NCI-H510A treated with DMSO at 0.1 percent for 48 hours (cell line): ENCODE measurements at places on chromosomes 2 and 18.

GRCh38 chr2:12177455-12178288 lies 431.2 kb downstream of the LPIN1 start:
- no peak for DNase-seq

GRCh38 chr2:104140361-104140760 lies 713.6 kb upstream of the POU3F3 start:
- no peak for DNase-seq

- DNase-seq: no peak
These were observed 56.0 kb downstream of the TMEM247 start for GRCh38 chr2:46535360-46535759.

- no peak for DNase-seq
These were observed 44.1 kb upstream of the ACKR3 start for GRCh38 chr2:236525411-236525997.

DNA sequence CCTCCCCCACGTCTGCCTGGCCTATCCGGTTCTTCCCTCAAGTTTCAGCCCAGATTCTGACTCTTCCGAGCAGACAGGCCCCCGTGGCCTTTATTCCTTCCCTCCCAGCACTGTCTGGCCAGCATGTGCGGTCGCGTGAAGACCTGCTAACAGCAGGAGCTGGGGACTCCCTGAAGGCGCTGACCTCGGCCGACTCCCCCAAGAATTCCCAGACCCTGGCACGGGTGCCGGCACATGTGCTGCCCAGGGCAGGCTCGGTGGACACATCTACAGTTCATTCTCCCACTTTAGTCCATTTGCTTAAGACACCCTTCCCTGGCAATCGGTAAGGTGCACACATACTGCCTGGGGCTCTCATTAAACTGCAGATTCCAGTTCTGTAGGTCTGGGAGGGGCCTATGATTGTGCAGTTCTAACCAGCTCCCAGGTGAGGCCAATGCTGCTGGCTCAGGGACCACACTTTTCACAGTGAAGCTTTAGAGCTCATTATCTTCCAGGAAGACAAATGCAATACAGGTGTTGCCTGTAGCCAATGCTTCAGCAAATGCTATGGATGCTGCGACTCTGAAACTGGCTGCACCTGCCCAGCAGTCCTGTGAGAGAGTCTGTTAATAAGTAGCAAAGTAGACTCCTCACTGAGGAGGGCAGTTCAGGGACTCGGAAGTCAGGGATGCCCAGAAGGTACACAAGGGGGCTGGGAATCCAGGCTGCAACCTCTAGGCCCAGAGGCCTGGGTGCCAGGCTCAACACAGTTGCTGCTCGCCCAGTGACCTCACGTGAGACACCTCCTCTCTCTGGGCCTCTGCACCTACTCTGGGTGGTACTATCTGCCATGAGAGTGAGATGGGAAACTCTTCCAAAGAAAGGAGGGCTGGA lies 45.4 kb upstream of the TAF1B start:
- peak; percentile 21 for DNase-seq

DNA sequence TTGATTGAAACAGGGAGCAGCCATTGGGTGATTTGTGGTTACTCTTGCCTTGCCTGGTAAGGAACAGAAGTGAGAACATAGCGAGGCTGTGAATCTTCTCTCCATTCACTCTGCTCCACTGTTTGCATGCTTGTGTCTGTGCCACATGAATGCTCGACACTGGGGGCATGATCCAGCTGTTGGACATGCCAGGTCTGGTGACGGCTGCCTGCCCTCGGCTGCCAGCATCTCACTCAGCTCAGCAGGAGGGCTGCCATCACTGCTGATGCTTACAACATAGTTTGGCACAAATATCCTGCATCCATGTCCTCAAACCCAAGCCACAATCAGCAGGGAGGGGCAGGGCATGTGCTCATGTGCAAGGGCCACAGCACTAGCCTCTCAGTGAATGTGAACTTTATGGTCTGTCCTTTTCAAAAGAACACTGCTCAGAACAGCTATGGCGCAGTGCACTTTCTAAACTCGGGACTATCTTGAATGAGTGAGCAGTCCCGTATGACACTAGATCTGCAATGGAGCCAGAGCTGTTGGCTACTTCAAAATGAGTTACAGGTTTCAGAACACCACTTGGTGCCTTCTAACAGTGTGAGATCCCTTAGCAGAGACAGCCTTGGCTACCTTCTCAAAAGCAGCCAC lies 126.3 kb downstream of the NRP2 start:
- no peak for DNase-seq

- DNase-seq: no peak
These were observed 3.7 kb upstream of the PCBP1 start for GRCh38 chr2:70083344-70084156.

GRCh38 chr2:2714408-2714807 lies 383.3 kb upstream of the MYT1L start:
- no peak for DNase-seq

- no peak for DNase-seq
These were observed 346.1 kb downstream of the RPRM start for GRCh38 chr2:153132418-153132817.

DNA sequence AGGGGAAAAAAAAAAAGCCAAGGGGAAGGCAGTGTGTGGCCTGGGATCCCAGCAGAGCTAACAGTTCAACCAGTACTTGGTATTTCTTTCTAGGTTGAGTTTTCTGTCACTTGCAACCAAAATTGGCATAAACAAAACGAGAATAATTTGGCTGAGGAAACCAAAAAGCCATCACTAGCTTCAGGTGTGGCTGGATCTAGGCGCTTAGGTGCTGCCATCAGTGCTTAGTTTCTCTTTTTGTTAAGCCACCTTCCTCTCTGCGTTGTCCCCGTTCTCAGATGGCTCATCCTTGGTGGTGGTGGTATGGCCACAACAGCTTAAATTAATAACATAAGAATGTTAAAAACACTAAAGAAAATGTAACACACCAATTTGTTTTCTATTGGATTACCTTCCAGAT lies 2.4 kb downstream of the EFHD1 start:
- no peak for DNase-seq

DNA sequence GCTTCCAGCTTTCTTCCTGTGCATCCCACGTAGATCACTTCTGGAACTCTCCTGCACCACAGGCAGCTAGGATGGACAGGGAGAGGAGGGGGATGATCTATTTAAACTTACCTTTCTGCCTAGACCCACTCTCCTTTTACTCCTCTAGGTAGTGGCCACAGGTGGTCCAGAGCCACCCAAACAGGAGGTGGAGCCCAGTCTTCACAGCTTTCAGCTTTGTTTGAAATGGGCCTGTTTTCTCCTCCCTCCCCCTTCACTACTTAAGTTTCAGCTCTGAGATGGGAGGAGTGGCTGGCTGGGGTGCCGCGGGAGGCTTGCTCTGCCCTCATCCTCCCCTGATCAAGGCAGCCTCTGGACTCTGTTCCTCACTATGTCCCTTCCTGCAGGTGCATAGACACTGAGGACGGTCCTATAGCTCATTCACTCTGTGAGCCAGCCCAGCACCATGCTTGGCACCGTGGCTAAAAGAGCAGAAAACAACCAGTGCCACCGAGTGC lies 12.6 kb upstream of the CELF4 start:
- DNase-seq: no peak

- DNase-seq: no peak
These were observed 110.3 kb downstream of the RAB3GAP1 start for GRCh38 chr2:135162377-135162776.

- DNase-seq: no peak
These were observed 98.0 kb downstream of the INHBB start for GRCh38 chr2:120443946-120444345.

DNA sequence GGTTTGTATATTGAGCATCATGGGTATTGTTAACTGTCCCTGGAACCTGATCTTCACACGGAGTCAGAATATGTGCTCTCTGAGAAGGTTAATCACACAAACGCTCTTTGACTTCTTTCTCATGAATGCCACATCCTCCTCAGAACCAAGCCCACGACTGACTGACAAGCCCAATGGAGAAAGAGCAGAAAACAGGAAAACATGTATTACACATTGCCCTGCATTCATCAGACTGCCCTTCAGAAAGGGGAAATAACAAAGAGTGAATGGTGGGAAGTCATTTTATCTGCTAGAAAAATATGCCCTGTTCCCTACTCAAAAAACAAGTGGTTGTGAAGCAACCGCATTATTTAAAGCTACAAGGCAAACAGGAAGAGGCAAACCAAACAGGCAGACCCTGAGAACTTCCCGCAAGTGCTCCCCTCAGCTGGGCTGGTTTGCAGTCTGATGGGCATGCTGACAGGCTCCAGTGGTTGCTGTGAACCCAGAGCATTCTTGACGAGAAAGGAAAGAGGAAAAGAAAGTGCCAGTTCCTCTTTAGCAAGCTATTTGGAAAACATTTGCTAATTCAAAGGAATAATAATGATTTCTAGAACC lies 172.9 kb upstream of the SETBP1 start:
- DNase-seq: no peak

- no peak for DNase-seq
These were observed 60.0 kb upstream of the NOSTRIN start for GRCh38 chr2:168742258-168742932.

DNA sequence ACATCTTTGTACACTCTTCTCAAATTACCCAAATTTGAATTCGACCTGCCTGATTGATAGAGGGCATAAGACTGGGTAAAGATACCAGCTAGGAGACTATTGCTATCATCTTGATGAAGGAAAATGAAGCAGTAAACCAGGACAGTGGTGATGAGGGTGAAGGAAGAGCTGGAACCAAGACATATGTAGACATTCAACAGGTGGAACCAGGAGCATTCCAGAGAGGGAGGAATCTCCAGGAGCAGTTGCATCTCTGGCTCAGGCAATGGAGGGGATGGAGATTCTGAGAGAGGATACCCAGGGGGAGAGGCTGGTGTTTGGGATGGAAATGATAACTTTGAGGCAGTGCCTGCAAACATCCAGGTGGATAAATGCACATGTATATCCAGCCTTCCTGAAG lies 41.6 kb downstream of the SDC1 start:
- no peak for DNase-seq

DNA sequence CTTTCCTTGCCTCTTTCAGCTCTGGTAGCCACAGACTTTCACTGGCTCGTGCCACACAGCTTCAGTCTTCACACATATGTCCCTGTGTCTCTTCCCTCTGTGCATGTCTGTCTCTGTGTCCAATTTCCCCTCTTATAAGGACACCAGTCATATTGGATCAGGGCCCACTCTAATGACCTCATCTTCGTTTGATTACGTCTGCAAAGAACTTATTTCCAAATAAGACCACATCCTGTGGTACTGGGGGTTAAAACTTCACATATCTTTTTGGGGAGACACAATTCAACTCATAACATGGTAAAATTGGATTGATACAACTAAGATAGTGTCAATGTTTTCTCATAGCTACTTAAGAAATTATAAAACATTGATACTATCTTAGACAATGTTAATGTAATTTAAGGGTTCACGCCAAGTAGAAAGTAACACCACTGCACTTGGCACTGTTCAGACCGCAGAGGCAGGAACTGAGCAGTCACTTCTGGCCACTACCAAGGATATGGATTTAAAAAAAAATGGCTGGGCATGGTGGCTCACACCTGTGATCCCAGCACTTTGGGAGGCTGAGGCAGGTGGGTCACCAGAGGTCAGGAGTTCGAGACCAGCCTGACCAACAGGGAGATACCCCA lies 119.6 kb upstream of the EPAS1 start:
- no peak for DNase-seq

- no peak for DNase-seq
These were observed 70.0 kb downstream of the ANKRD44 start for GRCh38 chr2:197240421-197241041.

GRCh38 chr2:187338679-187339121 lies 109.4 kb downstream of the CALCRL start:
- no peak for DNase-seq

GRCh38 chr2:16165518-16166326 lies 225.4 kb downstream of the MYCN start:
- no peak for DNase-seq

DNA sequence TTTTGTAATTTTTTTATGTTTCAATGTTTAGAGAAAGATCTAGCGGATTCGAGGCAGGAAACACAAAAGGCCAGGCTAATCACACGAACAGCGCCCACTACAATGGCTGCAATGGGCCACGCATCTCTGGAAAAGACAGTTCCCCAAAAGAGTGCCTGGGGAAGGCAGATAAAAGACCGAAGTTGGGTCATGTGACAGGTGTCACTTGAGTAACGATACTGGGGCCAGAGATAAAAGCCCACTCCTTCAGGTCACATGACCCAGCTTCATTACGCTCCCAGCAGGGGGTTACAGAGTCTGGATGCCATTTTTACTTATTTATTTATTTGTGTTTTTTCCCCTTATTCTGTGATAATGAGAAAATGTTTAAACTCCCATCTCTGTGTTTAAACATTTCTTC lies 95.4 kb downstream of the CDK15 start:
- DNase-seq: no peak

DNA sequence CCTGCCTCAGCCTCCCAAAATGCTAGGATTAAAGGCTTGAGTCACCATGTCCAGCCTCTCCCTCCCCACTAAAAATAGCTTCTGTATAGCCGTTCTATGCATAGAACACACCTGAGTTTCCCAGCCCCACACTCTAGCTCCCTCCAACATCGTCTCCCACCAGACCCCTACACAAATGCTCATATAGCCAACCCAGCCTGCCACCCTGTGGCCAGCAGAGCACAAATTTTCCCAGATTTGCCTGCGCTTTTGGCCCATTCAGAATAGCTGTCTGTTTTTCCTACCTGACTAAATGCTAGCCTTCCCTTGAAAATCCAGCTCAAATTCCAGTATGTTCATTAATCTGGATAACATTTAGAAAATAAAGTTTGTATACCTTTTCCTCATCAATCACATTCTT lies 22.8 kb downstream of the TRABD2A start:
- DNase-seq: no peak

GRCh38 chr18:13530879-13531387 lies 195.4 kb downstream of the FAM210A start:
- peak; percentile 20 for DNase-seq

GRCh38 chr18:31156821-31157763 lies 5.6 kb downstream of the DSC1 start:
- peak; percentile 14 for DNase-seq

- DNase-seq: no peak
These were observed 744.8 kb upstream of the ID2 start for GRCh38 chr2:7937082-7937481.

DNA sequence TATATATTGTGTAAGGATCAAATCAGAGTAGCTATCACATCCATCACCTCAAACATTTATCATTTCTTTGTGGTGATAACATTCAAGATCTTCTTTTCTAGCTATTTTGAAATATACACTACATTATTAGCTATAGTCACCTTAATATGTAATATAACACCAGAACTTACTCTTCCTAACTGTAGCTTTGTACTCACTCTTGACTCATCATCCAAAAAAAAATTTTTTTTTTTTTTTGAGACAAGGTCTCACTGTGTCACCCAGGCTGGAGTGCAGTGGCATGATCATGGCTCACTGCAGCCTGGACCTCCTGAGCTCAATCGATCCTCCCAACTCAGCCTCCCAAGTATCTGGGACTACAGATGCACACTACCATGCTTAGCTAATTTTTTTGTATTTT lies 153.3 kb downstream of the EML6 start:
- DNase-seq: no peak

GRCh38 chr2:174835797-174836255 lies 71.6 kb upstream of the CHRNA1 start:
- DNase-seq: no peak

- peak; percentile 74 for DNase-seq
These were observed 681.3 kb downstream of the ADCYAP1 start for GRCh38 chr18:1585881-1586488.
